ENCODE measurements at places on chromosomes 3 and 15. TPM values are rescaled to one million over a fixed set of nuclear protein-coding genes. Genes with fewer than 3 reads are reported as not detected.

The LARP6 gene
- polyA plus RNA-seq: 13.8 TPM

The CTXN2 gene
- polyA plus RNA-seq: 0.10 TPM

The BCHE gene
- 10.2 TPM for polyA plus RNA-seq

The ALPK3 gene
- 15.3 TPM for polyA plus RNA-seq

The EXD1 gene
- 0.07 TPM for polyA plus RNA-seq

The ERICH6 gene
- 0.76 TPM for polyA plus RNA-seq

The RAD51 gene
- polyA plus RNA-seq: 13.6 TPM

The ANKUB1 gene
- 0.70 TPM for polyA plus RNA-seq

The GOLGA6A gene
- 0.57 TPM for polyA plus RNA-seq

The RFTN1 gene
- polyA plus RNA-seq: 30.8 TPM

The CASR gene
- 18.7 TPM for polyA plus RNA-seq

The PRRT3 gene
- polyA plus RNA-seq: 6.6 TPM

DNA sequence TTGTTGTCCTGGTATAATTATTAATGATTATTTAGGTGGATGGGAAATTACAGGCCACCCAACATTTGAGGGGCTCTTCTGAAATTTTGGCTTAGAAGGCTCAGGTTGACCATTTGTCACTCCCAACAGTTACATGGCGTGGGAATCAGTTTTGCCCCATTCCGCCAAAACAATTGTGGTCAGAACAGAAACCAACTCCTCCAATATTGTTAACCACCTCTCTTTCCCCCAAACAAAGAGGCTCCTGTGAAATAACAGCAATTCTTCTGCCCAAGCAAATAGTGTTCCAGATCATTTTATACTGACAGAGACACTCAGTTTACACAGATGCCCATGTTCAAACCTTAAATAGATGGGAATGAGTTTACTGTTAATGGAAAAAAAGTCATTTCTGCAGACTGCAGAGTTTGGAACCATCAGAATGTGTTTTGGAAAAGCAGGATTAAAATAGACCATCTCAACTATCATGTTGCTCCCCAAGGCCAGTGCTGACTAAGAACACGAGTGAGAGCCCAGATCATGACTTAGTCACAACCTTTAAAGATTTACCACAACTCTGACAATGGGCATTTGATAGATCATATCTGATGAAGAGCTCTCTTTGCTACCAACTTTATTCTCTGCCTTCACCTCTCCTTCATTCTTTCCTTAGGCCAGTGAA, 102.1 kb downstream of the DUT start:
- no peak for DNase-seq

- DNase-seq: no peak
Measured at GRCh38 chr15:88091444-88092016, 165.0 kb downstream of the NTRK3 start.

GRCh38 chr15:72312605-72313447, 7.1 kb downstream of the CELF6 start:
- no peak for DNase-seq

GRCh38 chr3:184500344-184500923, 61.2 kb upstream of the EPHB3 start:
- no peak for DNase-seq

DNA sequence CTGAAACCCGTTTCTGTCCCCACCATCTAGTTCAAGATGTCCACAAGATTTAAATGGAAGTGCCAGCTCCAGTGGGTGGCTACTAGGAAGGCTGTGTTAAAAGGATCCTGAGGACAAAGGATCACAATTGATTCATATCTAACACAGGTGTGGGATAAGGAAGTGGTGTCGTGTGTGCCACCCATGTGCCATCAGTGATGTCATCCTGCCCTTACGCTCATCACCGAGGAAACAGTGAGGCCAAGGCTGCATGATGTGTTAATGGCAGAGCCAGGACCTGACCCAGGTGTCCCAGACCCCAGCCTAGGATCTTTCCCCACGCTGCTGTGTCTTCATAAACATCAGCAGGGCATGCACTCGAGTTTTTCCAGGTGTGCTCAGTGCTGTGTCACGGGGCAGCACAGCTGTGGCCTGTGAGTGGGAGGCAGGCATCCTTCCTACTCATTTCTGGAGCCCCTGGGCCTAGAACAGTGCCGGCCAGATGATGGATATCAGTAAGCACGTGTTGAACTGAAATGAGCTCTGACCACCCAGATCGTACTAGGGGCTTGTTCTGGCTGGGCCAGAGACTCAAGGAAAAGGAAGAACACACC, 10.6 kb upstream of the TGM5 start:
- no peak for DNase-seq

GRCh38 chr3:55514962-55515361, 27.9 kb upstream of the WNT5A start:
- no peak for DNase-seq

GRCh38 chr3:66762916-66763693, 235.0 kb upstream of the KBTBD8 start:
- no peak for DNase-seq

- no peak for DNase-seq
Measured at GRCh38 chr15:81411969-81412633, 38.1 kb upstream of the TMC3 start.

DNA sequence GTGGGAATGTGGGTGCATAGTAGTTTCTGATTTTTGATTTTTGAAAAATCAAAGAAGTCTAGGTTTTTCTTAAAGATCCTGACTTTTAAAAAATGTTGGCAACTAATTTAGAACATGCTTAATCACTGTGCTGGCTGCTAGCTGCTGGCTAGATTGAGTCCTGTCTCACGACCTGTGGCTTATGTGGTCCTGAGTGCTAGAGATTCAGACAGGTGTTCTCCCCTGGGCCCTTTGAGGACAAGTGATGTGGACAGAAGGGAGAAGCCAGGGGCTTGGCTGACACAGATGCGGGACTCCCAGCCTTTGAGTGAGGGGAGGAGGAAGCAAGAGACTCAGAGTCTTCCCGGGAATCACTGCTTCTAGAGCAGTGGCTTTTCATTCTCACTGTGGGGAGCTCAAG, 47.5 kb downstream of the CORO2B start:
- DNase-seq: no peak

GRCh38 chr3:53845103-53845880, 927 bp downstream of the CHDH start:
- peak; percentile 66 for DNase-seq

DNA sequence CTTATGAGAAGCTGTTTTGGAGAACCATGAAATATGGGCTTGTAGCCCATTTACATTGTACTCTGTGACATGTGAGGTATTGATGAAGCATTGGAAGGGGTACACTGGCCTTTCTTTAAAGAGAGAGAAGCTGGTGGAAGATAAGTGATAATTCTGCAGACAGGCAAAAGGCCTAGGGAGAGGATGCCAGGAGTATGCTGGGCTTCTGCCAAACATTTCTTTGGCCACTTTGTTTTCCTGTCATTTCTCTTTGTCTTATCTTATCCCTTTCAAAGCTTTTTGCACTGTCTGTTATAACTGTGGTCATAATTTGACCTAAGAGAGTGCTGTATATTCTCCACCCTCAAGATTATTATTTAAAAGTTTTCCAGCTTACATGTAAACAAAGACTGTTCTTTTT, 109.6 kb upstream of the SEMA6D start:
- DNase-seq: no peak

- no peak for DNase-seq
Measured at GRCh38 chr3:23749609-23750008, 56.1 kb upstream of the UBE2E1 start.

DNA sequence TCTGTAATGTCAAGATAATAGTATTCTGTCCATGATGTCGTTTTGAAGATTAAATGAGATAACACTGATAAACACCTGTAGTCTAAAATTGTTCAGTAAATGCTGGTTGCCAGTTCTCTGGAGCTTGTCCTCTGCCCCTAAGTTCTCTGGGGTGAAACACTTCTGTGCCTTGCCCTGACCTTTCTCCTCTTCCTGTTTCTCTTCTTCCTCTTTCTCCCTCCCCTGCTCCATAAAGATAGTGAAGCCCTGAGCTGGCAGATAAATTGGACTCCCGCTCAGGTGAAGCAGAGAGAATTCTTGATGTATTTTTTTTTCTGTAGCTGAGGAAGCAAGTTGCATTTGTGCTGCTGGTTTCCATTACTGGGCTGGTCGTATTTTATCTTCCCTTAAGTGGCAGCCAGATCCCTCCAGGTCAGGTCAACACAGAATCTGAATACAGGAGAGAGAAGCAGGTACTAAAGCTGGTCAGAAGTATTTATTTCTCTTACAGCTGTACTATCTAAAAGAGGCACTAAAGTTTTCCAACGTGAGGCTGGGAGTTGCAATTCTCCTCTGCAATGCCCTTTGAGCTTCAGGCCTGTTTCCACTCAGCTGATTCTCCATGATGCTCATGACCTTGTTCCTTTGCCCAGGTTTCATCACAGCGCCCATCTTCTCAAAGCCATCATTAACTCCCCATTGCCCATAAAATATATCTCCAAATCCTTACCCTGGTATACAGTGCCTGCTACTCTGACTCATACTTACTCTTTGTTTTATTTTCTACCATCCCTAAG, 319.3 kb upstream of the CFAP20DC start:
- DNase-seq: no peak

DNA sequence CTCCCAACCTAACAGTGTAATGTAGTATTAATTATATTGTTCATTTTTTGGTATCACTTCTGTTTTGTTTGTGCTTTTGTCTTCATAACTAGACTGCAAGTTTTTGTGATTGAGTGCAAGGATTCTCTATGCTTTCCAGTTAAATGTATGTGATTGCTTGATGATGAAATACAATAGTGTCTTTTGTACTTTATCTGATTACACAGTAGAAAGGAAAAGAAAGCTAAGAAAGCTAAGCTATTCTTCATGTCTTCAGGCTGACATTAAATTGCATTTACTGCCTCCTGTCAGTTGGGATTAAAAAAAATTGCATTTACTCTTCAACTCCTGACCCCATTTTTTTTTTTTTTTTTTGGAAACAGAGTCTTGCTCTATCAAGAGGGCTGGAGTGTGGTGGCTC, 28.5 kb downstream of the RTF1 start:
- no peak for DNase-seq

DNA sequence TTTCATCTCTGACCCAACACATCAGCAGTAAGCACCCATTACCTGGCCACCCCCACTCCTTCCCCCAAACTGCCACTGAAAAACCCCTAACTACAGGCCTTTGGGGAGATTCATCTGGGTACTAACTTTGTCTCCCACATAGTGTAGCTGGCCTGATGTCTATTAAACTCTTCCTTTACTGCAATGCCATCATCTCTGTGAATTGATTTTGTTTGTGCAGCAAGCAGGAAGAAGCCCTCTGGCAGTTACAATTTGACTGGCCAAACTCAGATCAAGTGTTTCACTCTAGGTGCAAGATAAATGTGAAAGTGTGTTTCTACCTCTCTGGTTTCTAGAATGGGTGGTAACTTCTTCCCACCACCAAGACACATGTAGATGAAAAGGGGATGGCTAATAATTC, 26.7 kb upstream of the OR5K4 start:
- DNase-seq: no peak

DNA sequence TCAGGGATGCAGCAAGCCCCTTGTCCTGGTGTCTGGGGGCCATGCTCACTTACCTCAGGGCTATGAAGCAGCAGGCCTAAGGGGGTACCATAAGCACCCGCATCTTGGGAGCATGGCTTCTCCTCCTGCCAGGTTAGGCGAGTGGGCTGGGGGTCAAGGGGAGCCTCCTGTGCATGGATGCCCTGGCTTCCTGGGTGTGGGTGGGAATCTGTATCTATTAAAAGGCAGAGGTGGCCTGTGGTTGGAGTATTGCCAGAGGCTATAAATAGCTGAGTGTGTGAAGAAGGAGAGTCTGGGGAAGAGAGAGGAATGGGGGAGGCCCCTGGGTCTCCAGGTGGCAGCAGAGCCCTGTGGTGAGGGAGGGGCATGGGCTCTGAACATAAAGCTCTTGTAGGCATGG, 19.5 kb downstream of the ACVR2B start:
- no peak for DNase-seq

DNA sequence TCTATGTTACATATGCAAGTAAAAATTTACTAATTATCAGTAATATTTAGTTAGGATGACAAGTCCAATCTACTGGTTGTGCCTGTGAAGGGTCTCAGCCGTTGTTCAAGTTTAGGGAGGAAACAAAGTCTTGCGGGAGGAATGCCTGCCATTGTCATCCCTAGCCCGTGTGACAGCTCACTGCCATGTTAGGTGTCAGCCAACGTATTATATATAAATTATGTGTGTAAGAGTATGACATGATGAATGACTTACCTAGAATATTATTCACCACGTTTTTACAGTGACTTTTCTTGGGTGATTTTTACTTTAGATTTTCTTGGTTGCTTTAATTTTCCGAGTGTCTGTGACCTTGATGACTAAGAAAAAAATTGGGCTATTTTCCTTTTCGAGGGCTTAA, 614.4 kb upstream of the MDFIC2 start:
- DNase-seq: no peak

DNA sequence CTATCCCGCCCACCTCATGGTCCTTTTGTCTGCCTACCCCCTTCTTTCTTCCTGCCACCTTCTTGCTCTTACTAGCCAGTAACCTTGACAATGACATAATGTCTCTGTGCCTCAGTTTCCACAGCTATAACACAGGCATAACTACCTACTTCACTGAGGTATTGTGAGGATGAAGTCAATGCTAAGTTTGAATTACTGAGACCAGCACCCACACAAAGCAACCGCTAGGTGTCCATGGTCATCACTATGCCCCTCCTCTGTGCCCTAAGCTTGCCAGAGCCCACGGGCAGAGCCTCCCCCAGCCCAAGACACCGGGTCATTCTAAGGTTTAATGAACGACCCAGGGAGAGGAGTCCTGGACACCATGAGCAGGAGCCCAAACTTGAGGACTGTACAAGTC, 101.6 kb downstream of the OXNAD1 start:
- no peak for DNase-seq

DNA sequence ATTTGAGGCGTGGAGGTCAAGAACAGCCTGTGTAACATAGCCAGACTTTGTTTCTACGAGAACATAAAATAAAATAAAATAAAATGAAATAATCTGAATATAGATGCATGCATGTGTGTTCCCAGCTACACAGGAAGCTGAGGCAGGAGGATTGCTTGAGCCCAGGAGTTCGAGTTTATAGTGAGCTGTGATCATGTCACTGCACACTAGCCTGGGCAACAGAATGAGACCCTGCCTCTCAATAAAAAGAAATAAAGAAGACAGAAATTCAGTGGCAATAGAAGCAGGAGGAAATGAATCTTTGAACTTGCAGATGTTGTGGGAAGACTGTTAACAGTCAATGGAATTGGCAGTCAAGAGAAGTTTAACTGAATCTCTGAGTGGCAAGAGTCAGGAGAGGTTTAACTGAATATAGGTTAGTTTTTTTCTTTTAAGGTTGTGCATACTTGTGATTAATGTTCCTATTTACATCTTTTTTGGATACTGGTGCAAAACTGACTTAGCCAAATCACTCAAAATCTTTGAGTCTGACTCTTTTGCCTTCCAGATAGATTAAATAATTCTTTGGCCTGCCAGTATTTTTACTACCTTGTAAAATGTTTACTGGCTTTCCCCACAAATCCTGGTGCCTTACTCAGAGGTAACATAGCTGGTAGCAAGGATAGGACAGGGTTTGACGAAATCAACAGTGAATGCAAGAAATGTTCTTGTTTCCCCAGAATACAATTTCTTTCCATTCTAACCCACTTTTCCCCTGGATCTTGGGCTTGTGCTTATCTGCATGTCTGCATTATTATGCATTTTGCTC, 361.4 kb downstream of the PDCD6IP start:
- DNase-seq: no peak

GRCh38 chr3:46664971-46665762, 28.3 kb downstream of the ALS2CL start:
- no peak for DNase-seq

- DNase-seq: no peak
Measured at GRCh38 chr3:13507570-13508339, 27.6 kb downstream of the HDAC11 start.

- DNase-seq: no peak
Measured at GRCh38 chr15:80773122-80773551, 6.0 kb upstream of the CEMIP start.
